ENCODE measurements at places on chromosomes 2 and 18.

- peak; percentile 93 for DNase-seq
Observed at GRCh38 chr2:236168110-236169080, at the start of gene GBX2. GBX2 (minus strand) TSS chr2:236168386; CDS start chr2:236167971, 415 bp downstream.

DNA sequence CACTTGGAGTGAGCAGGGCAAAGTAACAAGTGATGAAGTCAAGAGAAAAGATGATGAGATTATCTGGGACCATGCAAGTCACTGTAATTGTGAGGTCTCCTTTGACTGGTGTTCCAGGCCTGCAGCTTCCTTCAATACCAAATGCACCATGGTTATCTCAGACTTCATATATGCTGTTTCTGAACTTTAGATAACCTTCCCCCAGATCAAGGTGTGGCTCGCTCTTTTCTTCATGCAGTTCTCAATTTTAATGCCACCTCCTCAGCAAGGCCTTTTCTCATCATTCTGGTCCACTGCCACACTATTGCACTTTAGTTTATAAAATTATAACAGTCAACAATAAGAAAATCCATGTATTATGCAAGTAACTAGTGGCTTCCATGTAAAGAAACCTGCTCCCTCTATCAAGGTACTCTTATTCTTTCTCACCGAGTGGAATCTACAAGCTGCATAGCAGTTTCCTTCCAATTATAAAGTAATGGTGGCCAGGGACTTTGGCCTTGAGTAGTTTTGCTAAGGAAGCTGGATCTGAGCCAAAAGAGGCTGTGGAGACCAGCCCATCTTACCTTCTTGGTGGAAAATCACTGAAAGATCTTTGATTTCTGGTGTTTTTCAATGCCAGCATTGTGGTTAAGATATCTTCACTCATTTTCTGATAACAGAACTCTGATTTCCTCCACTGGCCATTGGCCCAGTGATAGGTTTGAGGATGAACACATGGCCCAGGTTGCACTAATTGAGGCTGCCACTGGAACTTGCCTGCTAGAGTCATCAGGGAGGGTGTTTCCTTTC, 113.6 kb downstream of the KCNE4 start:
- no peak for DNase-seq

DNA sequence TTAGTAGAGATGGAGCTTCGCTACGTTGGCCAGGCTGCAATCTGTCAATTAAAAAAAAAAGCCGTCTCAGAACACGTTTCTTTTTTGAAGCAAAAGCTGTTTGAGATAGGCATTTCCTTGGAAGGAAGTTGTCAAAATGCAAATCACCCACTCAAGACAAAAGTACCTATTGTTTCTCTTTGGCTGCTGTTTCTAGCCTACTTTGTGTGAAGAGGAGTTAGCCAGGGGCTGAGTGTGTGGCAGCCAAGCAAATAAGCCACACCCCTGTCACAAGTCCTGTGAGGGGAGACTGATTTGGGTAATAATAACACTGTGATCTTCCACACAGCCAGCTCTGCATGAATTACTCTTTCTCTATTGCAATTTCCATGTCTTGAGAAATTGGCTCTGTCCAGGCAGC, 47.4 kb upstream of the CDCA7 start:
- no peak for DNase-seq

- no peak for DNase-seq
Observed at GRCh38 chr18:34660572-34660971, 49.5 kb upstream of the DTNA start.

DNA sequence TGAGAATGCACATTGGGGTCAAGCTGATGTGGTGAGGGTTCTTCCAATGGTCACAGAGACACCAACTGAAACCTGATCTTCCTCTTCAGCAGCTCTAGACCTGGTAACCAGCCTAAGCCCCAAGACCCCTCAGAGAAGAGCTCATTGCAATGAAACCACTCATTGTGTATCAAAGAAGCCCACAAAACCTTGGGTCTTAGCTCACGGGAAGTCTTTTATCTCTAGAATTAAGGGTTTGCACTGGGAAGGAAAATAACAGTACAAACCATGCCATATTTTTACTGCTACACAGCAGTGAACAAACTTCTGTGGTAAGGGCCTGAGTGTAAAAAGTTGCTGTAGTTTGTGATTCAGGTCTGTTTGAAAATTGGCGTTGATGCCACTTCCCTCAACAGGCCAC, 8.6 kb upstream of the UBXN4 start:
- no peak for DNase-seq

GRCh38 chr2:120678926-120679325, 56.7 kb upstream of the GLI2 start:
- DNase-seq: no peak

DNA sequence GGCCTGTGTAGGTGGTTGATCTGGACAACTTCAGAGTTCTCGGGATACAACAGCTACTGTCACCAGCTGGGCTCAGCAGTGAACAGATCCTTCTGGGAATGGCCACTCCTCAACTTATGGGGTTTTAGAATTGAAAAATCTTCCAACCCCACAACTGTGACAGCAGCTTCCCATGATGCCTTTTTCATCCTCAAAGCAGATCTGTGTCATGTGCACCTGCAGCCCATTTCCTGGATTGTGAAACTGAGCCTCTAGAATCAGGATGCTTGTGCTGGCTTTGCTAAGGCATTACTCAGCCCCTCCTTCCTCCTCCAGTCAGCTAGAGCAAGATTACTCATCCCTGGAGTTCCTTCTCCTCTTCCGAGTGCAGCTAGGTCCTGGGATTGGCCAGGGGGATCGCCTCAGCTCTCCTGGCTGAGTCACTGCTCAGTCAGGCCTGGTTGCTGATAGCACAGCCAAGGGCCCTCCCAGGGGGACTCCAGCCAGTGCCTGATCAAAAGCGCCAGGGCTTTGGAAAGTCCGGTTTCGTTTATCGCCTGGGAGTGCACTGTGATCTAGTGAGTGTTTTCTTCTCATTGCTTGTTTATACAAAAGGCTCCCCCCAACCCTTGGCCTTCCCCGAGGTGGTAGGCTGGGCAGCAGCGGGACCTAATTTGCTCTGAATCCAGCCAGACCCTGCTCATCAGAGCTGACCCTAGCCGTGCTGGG, 2.4 kb upstream of the LPIN1 start:
- DNase-seq: peak; percentile 88

- no peak for DNase-seq
Observed at GRCh38 chr2:98436734-98437133, 7.9 kb upstream of the INPP4A start.

- DNase-seq: no peak
Observed at GRCh38 chr2:148479398-148479797, 165.2 kb upstream of the EPC2 start.

- DNase-seq: no peak
Observed at GRCh38 chr2:96772903-96773671, 12.4 kb downstream of the CNNM4 start.

GRCh38 chr2:80059447-80059846, 245.1 kb downstream of the LRRTM1 start:
- DNase-seq: no peak

DNA sequence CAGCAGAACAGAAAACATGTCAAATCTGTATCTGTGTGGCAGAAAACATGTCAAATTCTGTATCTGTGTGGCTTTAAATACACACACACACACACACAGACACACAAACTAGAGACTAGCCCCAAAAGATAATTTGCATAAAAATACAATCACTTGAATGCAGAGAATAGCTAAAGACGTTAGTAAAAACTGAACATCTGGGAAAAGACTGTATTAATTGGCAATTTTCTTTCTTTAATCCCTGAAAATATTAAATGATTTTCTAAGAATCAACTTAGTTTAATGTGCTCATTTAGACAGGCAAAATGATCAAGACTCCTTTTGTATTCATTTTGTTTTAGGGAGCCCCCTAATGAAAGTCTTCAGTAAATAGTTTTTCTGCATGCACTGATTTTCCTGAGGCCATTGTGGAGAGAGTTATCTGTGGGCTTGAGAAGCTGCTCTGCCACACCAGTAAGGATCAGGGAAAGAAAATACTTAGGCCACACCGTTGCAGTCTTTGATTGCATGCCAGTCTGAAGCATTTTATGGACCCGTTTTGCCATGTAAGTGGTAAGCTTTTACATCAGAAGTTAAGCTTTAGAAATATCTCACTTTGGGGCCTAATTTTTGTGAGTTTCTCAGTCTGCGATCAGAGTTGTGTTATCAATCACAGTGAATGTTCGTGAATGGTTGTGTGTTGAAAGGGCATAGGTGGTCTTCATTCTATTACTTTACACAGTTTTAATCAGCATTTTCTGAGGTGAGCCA, 2.2 kb downstream of the SPATS2L start:
- no peak for DNase-seq

DNA sequence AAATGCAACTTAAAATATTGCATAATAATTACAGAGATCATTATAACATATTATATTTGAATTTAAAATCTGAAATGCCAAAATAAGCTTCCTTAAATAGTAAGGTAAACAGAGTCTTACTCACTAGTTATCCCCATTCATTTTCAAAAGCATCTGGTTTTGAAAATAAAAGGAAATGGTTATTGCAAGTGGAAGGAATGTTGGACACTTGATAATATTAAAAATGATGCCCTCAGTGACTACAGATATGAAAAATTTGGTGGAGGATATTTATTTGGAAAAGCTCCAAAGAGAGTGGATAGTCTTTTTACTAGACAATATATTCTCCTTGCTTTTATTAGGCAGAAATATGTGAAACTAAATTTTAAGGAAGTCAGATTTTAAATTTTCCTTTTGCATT, 39.7 kb downstream of the CDH19 start:
- no peak for DNase-seq

DNA sequence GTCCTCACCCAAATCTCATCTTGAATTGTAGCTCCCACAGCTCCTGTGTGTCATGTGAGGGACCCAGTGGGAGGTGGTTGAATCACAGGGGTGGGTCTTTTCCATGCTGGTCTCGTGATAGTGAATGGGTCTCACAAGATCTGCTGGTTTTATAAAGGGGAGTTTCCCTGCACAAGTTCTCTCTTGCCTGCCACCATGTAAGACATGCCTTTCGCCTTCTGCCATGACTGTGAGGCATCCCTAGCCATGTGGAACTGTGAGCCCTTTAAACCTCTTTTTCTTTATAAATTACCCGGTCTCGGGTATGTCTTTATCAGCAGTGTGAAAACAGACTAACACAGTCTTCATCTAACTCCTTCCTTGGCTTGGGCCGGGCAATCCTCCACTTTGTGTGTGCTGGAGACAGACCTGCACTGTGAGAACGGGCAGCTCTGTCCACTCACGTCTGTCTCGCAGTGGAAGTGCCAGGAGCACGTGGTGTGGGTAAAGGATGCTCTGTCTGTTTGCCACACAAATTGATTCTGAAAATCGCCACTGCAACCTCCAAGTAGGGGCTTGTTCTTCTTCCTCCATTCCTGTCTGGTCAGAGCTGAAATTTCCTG, 47.6 kb upstream of the OTOS start:
- DNase-seq: no peak

- no peak for DNase-seq
Observed at GRCh38 chr2:36027616-36028015, 328.0 kb upstream of the CRIM1 start.

DNA sequence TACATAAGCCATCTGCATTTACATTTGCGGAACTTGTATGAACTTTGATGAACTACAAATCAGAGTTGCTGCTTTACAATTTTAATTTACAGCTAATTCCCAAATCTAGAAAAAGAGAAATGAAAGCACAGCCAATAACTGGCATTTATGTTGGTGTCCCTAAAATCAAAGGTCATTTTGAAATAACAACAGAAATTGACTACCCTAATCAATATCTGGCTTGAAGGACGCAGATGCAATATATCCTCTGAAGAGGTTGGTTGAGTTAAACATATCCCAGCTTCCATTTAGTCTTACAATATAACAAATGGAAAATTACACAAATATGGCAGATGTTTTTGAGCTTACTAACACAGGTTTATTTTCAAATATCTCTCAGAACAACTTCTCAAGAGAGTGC, 177.5 kb downstream of the KCNJ3 start:
- DNase-seq: no peak

DNA sequence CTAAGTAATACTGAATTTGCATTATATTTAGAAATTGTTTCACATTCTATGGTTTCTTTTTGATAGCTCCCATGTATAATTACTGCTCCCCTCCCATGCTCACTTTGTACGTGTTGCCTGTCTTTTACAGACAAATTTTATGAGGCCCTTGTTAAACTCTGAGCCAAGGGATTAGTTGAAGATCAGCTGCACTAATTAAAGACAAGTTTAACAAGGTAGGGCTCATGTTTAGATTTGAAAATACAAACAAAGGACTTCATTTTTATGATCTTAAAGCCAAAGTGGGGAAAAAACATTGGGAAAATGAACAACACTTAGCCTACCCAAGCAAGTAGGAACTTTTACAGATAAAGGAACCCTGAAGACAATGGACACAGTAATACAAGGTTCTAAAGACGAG, 46.2 kb downstream of the ARHGAP28 start:
- no peak for DNase-seq

DNA sequence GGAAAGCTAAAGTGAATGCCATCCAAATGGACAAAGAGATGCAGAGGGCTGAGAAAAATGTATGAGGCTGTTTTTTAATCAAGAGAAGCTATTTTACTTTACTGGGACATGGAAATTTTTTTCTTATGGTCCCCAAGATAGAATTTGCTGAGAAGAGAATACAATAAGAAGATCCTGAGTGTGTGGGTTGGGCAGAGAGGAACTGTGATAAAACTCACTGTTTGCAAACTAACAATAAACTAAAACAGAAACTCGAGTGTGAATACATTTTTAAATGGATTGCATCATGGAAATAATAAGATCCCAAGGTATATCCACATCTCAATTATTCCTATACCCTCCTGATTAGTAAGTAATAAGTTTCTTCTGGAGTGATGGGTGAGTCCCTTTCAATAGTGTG, 4.4 kb downstream of the NEB start:
- DNase-seq: no peak

DNA sequence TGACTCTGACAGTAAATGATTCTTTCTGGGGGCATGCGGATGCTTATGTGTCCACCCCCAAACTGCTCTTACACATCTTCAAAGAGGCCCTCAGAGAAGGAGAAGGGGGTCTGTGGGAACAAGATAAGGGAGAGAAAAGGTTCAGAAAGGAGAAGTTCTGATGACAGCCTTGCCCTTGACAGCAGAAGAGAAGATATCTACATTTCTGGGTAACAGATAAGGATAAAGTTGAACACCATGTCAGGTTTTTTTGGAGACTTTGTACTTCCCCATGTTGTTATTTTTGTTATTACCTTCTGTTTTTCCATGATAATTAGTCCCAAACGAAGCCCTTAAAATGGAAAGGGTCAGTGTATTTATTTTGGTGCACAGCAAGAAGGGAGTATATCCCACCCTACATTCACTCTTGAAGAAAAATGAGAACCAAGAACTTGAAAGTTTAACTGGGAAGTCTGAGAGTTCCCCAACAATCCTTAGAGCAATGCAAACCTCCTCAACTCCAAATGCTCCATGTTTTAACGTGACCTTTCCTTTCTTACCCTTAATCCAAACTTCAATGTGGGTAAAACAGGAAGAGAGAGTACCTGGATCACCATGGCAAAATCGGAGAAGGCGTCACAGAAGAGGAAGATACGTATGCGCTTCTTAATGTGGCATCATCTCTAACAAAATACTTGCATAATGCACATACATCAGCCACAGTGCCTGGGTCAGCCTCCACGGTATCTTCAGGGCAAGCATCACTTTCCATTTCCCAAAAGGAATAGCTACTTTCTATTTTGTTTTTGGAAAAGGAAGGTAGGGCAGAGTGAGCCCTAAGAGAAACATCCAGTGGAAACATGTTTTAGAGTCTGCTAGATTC, 264.6 kb upstream of the STON1 start:
- DNase-seq: no peak
